ENCODE measurements at places on chromosomes 3 and 15. TPM values are rescaled to one million over a fixed set of nuclear protein-coding genes. Genes with fewer than 3 reads are reported as not detected.

Gene FOXB1
- 4.7 TPM for total RNA-seq

Gene XCR1
- total RNA-seq: not detected

Gene IGSF11
- total RNA-seq: 1.8 TPM

Gene RNU5B-1
- not detected for total RNA-seq

Gene FBXL22
- not detected for total RNA-seq

Gene TBL1XR1
- total RNA-seq: 130 TPM

DNA sequence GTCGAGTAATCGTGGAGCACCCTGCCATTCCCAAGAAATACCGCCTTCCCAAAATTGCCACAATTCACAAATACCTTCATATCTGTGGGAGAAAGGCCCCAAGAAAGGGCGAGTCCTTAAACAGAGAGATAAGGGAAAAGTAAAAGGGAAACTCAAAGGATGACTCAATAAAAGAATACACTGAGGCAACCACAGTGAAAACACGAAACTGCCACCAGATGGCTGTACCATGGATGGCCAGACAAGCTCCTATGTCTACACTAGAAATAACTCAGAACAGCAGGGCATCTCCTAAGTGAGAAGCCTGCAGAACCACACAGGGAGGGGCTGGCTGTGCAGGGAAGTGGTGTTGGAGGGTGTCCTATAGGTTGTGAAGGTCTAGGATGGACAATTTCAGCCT, 25.0 kb downstream of the SRGAP3 start:
- no peak for DNase-seq

- DNase-seq: no peak
These were observed 50.6 kb downstream of the MGLL start for GRCh38 chr3:127771746-127772145.

GRCh38 chr3:100359035-100359434, 24.5 kb downstream of the NIT2 start:
- DNase-seq: no peak

DNA sequence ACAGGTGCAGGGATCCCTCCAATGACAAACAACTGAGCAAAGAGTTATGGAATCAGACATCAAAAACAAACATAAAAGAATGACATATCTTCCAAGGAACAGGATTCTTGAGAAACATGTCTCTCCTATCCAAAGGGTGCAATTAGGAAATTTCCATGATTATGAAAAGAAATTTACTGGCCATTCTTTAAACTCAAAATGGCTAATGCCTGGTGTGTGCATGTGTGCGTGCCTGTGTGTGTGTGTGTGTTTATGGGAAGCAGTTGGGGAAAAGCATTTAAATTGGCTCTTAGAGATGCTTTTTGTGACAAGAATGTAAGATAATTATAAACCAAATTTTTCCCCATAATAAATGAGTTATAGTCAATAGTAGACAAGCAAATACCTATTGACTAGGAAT, 320.5 kb upstream of the THBS1 start:
- DNase-seq: no peak

- DNase-seq: peak; percentile 21
These were observed 62.9 kb upstream of the ZBTB38 start for GRCh38 chr3:141305436-141305835.

- no peak for DNase-seq
These were observed 172.8 kb upstream of the PLSCR5 start for GRCh38 chr3:146777941-146778340.

DNA sequence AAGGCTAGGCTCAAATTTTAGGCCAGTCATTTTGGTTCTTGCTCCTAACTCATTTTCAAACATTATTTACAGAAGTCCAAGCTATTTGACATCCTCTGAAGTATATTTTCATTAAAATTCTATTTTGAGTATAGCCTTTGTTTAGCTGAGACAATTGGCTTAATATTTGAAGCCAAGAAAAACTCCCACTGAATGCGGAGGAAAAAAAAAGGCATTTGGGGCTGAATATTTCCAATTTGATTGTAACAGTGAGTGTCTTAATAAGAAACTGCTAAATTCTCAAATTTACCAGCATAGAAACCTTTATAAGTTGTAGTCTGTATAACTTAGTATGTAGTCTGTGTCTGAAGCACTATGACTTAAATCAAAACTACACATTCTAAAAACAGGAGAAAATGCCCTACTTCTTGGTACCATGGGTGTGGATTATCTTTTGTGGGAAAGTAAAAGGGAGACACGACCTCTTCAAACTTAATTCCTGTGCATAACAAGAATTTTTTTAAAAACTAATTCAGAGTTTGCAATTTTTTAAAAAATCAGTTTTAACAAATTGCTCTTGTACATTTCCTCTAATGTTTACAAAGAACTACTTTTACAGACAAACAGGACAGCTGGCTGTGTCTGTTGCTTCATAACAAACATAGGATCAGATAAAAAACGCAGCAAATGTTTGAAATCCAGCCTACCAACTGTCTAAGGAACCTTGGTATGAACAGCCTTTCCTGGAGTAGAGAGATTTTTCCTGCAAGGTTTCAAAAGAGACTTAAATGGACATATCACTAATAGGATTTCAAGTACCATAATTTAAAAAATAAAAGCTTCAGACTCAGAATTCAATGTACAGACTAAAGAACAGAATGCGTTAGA, 52.7 kb upstream of the LMOD3 start:
- DNase-seq: no peak

GRCh38 chr3:72044231-72044855, 259.4 kb upstream of the PROK2 start:
- DNase-seq: no peak

- no peak for DNase-seq
These were observed 32.6 kb upstream of the PDE8A start for GRCh38 chr15:84949043-84949442.

DNA sequence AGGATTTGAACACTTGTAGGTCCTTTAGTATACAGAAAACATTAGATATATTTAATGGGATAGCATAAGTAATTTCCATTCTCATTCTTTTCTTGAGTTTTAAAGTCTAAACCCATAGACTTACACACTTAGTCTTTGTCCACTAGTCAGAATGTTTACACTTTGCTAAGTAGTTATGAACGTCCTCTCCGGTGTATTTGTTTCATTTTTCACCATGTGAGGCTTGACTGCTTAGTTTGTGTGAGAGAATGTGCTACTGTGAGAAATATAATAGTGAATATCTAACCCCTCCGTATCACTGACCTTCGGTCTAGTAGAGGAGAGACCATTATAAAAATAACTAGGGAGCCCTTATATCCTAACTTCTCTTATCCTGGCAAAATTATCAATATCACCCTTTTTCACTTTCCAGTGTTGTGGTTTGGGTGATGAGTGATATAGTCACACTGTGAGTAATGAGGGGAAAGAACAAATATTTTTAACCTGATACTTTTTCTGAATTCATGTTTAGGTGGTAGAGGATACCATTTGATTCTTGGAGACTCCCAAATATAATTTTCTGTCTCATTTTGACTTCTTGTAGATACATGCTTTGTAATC, 122.4 kb downstream of the UBE2E2 start:
- no peak for DNase-seq

- no peak for DNase-seq
These were observed 71.8 kb downstream of the SENP2 start for GRCh38 chr3:185657691-185658503.

GRCh38 chr3:183372911-183373310, 55.5 kb downstream of the MCF2L2 start:
- no peak for DNase-seq

DNA sequence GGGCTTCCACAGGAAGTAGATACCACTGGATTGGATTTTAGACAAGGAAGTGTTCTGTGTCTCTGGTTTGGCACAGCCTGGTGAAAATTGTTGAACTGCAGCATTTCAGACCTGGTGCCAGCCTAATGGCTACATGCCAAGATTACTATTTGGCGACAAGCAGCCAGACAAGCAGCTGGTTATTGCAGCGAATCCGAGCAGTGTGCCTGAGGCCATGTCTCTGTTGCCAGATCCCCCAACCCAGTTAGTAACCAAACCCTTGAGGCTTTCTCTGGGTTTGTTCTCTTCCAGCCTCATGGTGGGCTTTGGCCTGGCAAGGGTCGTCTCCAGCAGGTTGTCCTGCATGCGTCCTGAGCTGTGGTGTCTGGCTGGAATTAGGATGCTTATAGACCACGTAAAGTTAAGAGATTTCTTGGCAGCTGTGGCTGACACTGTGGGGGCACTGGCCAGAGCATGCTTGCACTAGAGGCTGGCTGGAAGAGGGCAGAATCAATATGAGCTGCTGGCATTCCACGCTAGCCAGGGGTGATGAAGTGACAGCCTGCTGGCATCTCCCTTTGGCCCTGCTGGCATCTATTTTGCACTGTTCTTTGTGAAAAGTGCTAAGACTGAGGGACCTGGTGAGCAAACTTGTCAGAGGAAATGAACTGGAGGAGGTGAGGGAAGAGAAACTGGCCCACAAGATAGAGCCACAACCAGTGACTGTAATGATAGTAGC, 172.6 kb downstream of the RBMS3 start:
- DNase-seq: no peak

DNA sequence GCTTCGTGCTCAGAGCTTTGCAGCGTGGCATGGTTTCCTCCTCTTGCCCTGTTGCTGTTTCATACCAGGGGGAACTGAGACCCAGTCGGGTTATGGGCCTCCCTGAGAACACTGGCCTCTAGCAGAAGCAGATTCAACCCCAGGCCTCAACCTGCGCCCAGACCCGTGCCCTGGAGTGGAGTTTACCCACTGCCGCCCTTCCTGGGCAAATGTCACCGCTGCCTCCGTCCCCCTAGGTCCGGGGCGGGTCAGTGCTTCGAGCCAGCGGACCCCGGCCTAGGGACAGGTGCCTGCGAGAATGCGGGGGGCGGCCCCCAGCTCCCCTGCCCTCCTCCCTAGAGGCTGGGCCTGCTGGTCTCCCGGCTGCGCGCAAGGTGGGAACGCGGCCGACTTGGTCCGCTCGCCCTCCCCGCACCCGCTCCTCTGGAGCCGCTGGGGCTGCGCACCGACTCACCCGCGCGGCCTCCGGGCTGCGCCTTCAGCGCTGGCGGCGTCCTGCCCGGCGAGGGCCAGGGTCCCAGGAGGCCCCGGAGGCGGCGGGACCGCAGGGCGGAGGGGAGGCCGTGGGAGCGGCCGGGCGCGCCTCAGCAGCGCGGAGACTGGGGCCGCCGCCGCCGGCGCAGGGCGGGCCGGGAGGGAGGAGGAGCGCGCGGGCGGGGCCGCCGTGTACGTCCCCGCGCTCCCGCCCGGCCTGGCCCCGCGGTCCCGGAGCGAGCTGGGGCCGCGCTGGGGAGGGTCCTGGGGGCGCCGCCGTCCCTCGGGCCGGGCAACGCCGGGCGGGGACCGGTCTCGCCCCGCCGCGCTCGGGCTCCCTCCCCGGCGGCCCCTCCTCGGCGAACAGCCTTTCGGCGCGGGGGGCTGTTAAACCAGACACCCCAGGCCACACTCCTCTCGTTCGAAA, at the start of gene PIGZ:
Gene PIGZ, minus strand, starts transcription at position 601 of the 901 bp plus-strand sequence. CDS start 16,802 bp downstream, outside the sequence.
- peak; percentile 53 for DNase-seq

DNA sequence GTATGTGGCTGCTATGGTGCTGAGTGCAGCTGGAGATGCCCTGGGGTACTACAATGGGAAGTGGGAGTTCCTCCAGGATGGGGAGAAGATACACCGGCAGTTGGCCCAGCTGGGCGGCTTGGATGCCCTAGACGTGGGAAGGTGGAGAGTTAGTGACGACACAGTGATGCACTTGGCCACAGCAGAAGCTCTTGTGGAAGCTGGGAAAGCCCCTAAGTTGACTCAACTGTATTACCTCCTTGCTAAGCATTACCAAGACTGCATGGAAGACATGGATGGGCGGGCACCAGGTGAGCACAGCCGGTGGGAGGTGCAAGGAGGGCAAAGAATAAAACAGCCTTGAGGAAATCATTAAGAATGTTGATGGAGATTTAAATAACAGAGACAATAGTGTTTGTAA, 2.9 kb downstream of the ADPRH start:
- no peak for DNase-seq

DNA sequence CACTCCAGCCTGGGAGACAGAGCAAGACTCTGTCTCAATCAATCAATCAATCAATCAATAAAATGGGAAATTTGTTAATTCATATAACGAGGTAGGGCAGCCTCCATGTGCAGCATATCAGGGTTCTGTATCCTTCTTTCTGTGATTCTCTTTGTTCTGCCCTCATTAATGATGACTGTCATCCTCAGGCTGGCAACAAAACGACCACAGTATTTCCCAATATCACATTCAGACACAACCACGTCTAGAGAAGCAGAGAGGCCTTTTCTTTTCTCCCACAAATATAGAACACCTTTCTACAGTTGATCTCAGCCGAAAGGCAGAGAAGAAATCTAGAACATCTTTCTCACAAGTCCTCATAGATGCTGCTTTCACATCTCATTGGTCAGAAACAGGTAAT, 11.2 kb downstream of the CEP19 start:
- DNase-seq: no peak

DNA sequence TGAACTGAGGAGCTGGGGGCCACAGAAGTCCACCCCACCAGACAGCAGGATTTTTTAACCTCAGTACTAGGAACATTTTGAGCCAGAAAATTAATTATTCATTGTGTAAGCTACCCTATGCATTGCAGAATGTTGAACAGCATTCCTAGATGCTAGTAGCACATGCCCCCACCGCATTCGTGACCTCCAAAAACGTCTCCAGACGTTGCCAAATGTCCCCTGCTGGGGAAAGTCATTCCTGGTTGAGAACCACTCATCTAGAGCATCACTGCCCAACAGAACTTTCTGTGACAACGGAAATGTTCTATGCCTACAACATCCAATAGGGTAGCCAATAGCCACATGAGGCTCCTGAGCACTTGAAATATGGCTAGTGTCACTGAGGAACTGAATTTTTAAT, 333.5 kb downstream of the FOXP1 start:
- DNase-seq: no peak

DNA sequence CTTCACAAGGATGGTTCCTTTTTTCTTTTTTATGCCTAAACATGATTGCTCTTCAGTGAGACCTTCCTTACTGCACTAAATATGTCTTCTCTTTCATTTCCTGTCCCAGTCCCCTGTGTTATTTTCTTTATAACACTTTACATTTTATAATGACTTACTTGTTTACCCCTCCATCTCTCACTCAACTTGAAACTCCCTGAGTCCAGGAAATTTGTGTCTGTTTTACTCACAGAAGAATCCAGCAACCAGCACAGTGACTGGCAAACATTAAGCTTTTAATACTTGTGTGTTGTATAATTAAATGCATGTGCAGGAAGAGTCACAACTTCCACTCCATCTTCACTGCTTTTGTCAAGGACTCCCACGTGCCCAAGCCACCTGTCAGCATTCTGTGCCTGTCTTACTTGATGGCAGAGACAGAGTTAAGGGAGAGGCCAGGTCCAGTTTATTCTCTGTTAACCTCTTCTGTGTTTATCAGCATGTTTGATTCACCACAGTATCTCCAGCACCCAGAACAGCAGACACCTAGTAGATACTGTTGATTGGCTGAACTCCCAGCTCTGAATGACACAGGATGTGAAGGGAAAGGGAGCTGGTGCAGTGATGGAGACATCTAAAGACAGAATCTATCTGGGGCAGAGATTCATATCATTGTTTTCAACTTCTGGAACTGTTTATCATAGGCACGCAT, 42.8 kb downstream of the SSR3 start:
- no peak for DNase-seq
